ENCODE measurements at places on chromosomes 12 and 14. TPM values are rescaled to one million over a fixed set of nuclear protein-coding genes. Genes with fewer than 3 reads are reported as not detected.

Gene FAM181A
- not detected for total RNA-seq

Gene POTEM
- total RNA-seq: not detected

Gene SALL2
- total RNA-seq: 1.5 TPM

Gene KIF26A
- total RNA-seq: 7.9 TPM

Gene TAMALIN
- total RNA-seq: 5.8 TPM

Gene SLC10A1
- not detected for total RNA-seq

Gene FAM90A1
- total RNA-seq: 0.20 TPM

Gene PTCSC3
- not detected for total RNA-seq

Gene TMEM30B
- 0.60 TPM for total RNA-seq

Gene PTGER2
- 108 TPM for total RNA-seq

Gene DIO3
- total RNA-seq: not detected

Gene RAP1B
- 290 TPM for total RNA-seq

Gene DTX1
- 0.18 TPM for total RNA-seq

Gene PMCH
- total RNA-seq: 0.70 TPM

Gene TSPAN19
- total RNA-seq: not detected

Gene AKAP3
- 3.4 TPM for total RNA-seq

Gene PRKAG1
- total RNA-seq: 65.9 TPM

Gene KRT75
- total RNA-seq: not detected

Gene ACOT6
- not detected for total RNA-seq

Gene CRACR2A
- total RNA-seq: 32.4 TPM

Gene GSKIP
- 25.4 TPM for total RNA-seq

Gene RNASE3
- total RNA-seq: not detected

Gene RTL1
- total RNA-seq: not detected

Gene CAPZA3
- not detected for total RNA-seq

Gene STYK1
- total RNA-seq: 0.60 TPM

Gene RNF212B
- total RNA-seq: not detected

Gene VRTN
- total RNA-seq: not detected

Gene SYNJ2BP
- 6.3 TPM for total RNA-seq

Gene CLEC14A
- not detected for total RNA-seq

Gene FBLN5
- total RNA-seq: 2.0 TPM

Gene C14orf39
- total RNA-seq: not detected

Gene KRT72
- not detected for total RNA-seq

Gene FBXL14
- total RNA-seq: 30.9 TPM

Gene DERA
- total RNA-seq: 21.3 TPM

Gene KRT79
- not detected for total RNA-seq

Gene SERPINA12
- total RNA-seq: not detected

Gene TAS2R31
- 1.9 TPM for total RNA-seq

Gene C14orf180
- total RNA-seq: not detected

Gene C12orf54
- not detected for total RNA-seq

Gene DUSP6
- 171 TPM for total RNA-seq

Gene CLEC4D
- total RNA-seq: not detected

Gene RHEBL1
- 15.8 TPM for total RNA-seq

Gene NAA25
- 25.0 TPM for total RNA-seq

Gene TMTC3
- total RNA-seq: 6.7 TPM
